Stimulated activated CD8-positive, alpha-beta memory T cell treated with anti-CD3 and anti-CD28 coated beads, Interleukin-15, amount 100 ng/mL, for 4 hours (primary cell): ENCODE measurements at places on chromosomes 16 and 17.

GRCh38 chr17:79272666-79273219, 198.1 kb downstream of the ENGASE start:
- DNase-seq = no peak

DNA sequence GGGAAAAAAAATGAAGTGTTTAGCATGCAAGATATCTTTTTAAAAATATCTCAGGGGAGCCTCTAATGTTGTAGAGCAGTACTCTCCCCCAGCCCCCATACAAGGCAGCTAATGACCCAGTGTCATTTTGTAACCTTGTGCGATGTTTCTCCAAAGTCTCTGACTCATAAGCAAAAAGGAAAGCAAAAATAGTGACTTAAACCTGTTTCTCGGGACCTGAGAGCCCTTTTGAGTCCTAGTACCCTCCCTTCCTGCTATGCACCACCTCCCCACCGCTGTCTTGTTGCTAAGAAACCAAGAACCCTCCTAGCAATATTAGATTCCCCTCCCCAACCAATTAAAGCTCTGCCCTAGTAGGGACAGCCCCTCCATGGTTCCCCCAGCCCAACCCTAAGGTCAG, 2.8 kb downstream of the MYCBPAP start:
- no peak for DNase-seq

GRCh38 chr17:73835605-73836004, 191.4 kb upstream of the SDK2 start:
- no peak for DNase-seq

- DNase-seq = no peak
Observed at GRCh38 chr17:2871720-2872119, 75.5 kb downstream of the RAP1GAP2 start.

GRCh38 chr17:78643326-78643725, 66.1 kb upstream of the DNAH17 start:
- no peak for DNase-seq
